Muscle of back (tissue), 13 donors: ENCODE measurements at places on chromosomes 11 and 22. TPM values are rescaled to one million over a fixed set of nuclear protein-coding genes. Genes with fewer than 3 reads are reported as not detected.

RRP8 gene
- 16.4 TPM for polyA plus RNA-seq

SERGEF gene
- 12.6 TPM for polyA plus RNA-seq

ZC3H12C gene
- polyA plus RNA-seq, result 9.9 TPM

KCTD14 gene
- polyA plus RNA-seq, result 1.1 TPM

OR56A1 gene
- polyA plus RNA-seq, result not detected

TEX12 gene
- polyA plus RNA-seq, result 0.55 TPM

PLA2G3 gene
- not detected for polyA plus RNA-seq

MOGAT2 gene
- polyA plus RNA-seq, result not detected

SAA1 gene
- not detected for polyA plus RNA-seq

OR10V1 gene
- not detected for polyA plus RNA-seq

RIMBP3B gene
- not detected for polyA plus RNA-seq

DNA sequence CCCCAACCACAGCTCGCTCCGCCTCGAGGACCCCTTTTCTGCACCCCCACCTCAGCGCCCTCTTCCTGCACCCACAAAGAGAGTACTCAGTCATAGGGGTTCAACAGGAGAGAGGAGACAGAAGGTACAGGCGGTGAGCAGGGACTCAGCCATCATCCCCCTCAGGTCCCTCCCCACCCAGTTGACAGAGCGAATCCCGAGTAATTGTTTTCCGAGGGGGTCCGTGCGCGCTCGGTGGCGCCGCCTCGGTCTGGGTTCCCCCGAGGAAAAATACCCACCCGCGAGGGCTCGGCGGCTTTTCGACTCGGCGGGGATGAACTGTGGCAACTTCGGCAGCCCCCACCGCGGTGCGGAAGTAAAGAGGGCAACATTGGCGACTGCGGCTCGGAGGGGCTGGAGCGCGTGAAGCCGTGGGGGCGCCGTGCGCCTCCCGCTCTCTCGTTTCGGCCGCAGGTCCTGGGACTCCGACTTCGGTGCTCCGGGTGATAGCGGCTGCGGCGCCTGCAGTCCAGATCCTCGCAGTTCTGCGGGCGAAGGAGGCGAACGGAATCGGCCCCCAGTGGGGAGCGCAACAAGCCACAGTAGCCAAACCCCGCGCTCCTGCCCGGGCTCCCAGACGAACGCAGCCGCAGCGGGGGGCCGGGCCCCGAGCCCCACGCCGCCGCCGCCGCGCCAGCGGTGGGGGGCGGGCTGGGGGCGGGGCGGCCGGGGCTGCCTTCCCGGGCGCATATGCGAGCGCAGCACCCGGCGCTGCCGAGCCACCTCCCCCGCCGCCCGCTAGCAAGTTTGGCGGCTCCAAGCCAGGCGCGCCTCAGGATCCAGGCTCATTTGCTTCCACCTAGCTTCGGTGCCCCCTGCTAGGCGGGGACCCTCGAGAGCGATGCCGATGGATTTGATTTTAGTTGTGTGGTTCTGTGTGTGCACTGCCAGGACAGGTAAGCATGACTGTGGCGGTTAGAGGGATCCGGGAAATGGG lies at the start of gene NELL1:
Gene NELL1, plus strand, starts transcription at position 743 of the 976 bp plus-strand sequence.
- DNase-seq, result no peak

- DNase-seq, result no peak
Observed at GRCh38 chr11:44624761-44625221, 59.3 kb downstream of the CD82 start.

DNA sequence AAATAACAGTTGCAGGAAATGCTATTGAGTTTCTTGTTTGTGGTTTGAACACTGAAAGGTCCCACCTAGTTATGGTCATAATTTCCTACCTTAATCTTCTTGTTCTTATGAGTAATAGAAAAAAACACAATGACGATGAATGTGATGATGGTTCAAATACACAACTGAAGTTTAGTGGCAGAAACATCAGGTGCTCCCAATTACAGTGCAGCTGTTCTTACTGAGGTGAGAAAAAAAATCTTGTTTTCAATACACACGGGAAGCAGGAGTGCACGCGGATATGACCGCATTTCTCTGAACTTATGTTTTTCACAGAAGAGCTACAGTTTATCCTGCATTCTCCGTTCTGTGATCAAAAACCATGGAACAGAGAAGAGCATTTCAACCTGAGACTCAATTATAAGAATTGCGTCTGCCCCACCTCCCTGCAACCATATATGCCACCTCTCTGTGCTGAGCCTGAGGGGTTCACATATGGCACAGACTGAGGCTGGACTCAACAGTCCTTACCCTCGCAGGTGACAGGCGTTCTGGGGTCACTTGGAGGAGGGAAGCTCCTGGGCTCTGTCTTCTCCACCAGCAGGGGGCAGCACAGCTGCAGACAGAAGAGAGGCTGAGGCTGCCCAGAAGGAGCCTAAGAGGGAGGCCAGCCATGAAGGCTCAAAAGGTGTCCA lies 99.7 kb upstream of the IGLL5 start:
- DNase-seq, result peak; percentile 15

- DNase-seq, result no peak
Observed at GRCh38 chr11:37533087-37533486, 935.1 kb upstream of the RAG2 start.

GRCh38 chr22:44037519-44038375 lies 13.6 kb downstream of the PARVB start:
- DNase-seq, result peak; percentile 78

- DNase-seq, result peak; percentile 71
Observed at GRCh38 chr11:75445315-75445953, 12.4 kb upstream of the KLHL35 start.

GRCh38 chr11:96162816-96163499 lies 180.0 kb downstream of the MAML2 start:
- peak; percentile 88 for DNase-seq

- DNase-seq, result no peak
Observed at GRCh38 chr22:43133401-43133800, 9.8 kb downstream of the MCAT start.

DNA sequence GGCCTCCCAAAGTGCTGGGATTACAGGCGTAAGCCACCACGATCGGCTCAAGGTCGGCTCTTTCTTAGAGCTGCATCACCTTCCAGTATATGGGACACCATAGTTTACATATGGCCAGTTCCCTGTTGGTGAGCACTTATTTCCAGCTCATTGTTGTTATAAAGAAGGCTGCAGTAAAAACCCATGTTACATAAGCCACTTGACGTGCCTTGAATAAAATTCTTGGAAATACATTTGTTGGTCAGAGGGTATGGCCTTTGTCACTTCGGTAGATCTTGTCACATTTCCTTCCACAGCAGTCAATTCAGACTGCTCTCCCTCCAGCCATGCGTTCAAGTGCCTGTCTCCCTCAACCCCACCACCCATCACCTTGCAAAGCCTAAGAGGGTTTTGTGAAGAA lies 92.9 kb downstream of the PRR5L start:
- DNase-seq, result no peak

DNA sequence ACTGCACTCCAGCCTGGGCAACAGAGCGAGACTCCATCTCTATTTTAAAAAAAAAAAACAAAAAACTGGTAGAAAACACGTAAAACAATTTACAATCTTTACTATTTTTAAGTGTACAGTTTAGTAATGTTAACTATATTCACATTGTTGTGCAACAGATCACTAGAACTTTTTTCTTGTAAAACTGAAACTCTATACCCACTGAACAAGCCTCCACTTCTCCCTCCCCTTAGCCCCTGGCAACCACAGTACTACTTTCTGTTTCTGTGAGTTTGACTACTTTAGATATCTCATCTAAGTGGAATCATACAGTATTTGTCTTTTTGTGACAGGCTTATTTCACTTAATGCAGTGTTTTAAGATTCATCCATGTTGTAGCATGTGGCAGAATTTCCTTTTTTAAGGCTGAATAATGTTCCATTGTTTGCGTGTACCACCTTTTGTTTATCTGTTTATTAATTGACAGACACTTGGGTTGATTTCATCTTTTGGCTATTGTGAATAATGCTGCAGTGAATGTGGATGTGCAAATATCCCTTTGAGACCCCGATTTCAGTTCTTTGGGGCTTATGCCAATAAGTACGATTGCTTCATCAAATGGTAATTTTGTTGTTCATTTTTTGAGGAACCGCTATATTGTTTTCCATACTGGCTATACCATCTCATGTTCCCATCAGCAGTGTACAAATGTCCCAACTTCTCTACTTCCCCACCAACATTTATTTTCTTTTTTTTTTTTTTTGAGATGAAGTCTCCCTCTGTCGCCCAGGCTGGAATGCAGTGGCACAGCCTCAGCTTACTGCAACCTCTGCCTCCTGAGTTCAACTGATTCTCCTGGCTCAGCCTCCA lies 11.0 kb downstream of the DDB2 start:
- no peak for DNase-seq

DNA sequence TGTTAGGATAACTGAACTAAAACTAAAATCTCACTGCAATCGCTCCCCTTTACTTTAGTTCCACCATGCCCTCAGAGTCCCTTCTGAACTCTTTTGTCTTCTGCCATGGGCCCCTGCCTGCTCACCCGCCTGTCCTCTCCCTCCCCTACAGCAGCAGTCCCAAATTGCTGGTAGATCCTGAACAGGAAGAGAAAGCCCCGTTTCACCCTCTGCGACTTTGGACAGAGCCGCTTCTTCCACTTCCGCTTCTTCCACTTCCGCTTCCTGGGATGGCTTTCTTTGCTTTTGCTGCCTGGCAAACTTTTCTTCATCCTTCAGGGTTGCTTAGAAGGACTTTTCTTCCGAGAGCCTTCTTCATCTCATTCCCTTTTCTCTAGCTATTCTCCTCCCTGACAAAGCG lies 35.7 kb upstream of the TLCD5 start:
- no peak for DNase-seq
